ENCODE measurements at places on chromosomes 11 and 22.

DNA sequence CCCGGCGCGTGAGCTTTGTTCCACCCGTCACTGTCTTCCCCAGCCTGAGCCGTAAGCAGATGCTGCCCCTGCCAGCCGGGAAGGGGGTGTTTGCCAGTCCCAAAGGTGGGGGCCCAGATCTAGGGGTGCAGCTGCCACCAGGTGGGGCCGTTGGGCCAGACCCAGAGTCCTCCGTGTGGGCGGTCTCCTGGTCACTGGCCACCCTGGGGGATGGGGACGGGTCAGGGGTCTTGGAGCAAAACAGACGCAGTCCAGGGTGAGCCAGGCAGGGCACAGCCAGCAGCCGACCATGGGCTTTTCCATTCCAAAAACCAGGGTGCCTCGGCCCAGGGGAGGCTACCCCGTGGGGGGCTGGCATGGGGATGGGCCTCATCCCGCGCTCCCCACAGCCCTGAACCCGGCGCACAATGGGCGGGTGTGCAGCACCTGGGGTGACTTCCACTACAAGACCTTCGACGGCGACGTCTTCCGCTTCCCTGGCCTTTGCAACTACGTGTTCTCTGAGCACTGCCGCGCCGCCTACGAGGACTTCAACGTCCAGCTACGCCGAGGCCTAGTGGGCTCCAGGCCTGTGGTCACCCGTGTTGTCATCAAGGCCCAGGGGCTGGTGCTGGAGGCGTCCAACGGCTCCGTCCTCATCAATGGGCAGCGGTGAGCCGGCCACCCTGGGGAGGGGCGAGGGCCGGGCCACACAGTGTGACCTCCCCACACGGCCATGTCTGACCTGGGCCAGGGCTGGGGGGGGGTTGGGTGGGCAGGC lies 3.5 kb downstream of the MUC5B start:
- DNase-seq, result no peak

DNA sequence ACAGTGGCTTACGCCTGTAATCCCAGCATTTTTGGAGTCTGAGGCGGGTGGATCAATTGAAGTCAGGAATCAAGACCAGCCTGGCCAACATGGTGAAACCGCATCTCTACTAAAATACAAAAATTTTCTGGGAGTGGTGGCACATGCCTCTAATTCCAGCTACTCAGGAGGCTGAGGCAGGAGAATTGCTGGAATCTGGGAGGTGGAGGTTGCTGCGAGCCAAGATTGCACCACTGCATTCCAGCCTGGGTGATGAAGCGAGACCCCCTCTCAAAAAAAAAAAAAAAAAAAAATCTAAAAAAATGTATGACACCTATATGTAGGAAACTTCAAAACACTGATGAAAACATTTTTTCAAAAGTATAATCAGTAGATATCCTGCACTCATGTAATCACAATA lies 242.7 kb upstream of the CHORDC1 start:
- no peak for DNase-seq

DNA sequence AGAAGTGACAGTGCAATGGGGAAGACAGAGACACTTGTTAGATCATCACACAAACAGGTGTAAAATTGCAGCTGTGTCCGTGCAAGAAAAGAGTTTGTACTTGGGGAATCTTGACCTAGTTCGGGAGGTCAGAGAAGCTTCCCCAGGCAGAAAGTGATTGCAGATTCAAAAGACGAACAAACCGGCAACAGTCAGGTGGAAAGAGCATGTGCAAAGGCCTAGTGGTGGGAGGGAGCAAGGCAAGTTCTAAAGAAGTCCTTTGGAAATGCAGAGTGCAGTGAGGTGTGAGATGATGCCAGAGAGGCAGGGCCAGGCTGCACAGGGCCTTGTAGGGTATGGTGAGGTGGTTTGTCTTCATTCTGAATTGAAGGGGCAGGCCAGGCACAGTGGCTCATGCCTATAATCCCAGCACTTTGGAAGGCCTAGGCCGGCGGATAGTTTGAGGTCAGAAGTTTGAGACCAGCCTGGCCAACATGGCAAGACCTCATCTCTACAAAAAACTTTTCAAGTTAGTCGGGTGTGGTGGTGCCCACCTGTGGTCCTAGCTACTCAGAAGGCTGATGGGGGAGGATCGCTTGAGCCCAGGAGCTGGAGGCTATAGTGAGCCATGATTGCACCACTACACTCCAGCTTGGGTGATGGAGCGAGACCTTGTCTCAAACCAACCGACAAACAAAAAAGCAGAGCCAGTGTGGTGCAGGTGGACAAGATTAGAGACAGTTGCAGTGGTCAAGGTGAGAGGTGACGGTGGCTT lies 1.9 kb upstream of the ESS2 start:
- no peak for DNase-seq

DNA sequence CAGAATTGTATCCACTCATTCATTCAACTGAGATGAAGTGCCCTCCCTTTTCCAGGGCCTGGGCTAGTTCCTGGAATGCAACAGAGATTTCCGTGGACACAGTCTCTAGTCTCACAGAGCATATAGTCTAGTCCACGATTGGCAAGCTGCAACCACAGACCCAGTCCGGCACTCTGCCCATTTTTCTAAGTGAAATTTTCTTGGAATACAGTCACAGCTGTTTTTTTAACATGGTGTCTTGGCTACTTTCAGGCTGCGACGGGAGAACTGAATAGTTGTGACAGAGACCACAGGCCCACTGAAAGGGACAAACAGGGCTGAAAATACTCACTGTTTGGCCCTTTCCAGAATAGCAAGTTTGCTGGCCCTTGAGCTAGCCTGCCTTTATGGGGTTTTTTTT lies 29.2 kb downstream of the ALG12 start:
- DNase-seq, result no peak

DNA sequence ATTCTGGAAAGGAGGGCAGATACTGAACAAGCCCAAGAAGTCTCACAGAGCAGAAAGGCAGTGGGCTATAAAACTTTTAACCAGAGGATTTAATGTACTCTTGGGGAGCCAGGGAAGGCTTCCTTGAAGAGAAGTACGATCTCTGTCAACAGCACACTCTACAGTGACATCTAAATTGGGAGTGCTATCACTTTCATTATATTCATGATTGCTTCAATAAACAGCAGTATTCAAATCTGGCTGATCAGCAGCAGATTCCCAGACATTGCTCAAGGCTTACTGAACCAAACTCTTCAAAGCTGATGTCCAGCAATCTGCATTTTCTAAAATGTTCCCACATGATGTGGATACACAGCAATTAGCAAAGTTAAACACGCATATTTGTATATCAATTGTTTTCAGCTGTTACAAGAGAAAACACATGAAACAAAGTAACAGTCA lies 44.2 kb downstream of the SYTL2 start:
- no peak for DNase-seq

- no peak for DNase-seq
Measured at GRCh38 chr11:65427691-65428577, 5.3 kb downstream of the NEAT1 start.

DNA sequence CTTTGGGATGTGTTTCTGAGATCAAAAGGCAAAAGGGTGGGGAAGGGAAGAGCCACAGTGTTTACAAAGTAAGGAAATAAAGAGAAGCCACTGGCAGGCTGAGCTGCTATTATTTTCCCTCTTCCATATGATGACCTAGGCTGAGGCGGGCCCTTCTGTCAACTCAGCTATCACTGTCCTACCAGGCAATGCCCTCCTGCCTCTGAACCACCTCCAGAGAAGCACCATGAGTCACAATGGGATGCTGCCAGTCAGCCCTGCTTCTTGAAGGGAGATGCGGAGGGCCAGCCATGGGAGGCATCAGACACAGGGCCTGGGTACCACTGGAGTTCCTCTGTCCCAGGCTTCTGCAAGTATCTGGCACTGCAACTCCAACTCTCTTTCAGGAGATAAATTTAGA lies 107.9 kb upstream of the BID start:
- DNase-seq, result no peak

GRCh38 chr11:68658661-68659060 lies 25.7 kb upstream of the GAL start:
- no peak for DNase-seq

- no peak for DNase-seq
Measured at GRCh38 chr11:124846070-124846673, 19.1 kb upstream of the ROBO3 start.

DNA sequence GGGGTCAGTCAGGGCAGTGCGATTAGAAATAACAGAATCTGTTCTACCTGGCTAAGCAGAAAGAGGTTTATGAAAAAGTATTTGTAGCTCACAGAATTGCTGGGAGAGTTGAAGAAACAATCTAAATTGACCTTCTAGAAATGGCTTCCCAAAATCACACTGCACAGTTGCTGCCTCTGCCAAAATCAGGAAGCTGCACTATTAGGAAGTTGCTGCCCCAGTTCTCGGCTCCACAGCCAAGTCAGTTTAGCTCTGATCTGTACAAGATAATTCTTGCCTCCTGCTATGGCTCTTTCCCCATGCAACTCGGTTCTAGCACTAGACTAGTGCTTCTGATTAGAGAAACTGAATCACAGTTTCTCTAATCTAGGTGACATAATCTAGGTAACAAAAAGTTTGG lies 16.0 kb upstream of the CCDC90B start:
- DNase-seq, result no peak

- DNase-seq, result no peak
Measured at GRCh38 chr22:20834206-20834605, 24.4 kb downstream of the PI4KA start.

- DNase-seq, result no peak
Measured at GRCh38 chr11:91804042-91804441, 420.6 kb upstream of the FAT3 start.

DNA sequence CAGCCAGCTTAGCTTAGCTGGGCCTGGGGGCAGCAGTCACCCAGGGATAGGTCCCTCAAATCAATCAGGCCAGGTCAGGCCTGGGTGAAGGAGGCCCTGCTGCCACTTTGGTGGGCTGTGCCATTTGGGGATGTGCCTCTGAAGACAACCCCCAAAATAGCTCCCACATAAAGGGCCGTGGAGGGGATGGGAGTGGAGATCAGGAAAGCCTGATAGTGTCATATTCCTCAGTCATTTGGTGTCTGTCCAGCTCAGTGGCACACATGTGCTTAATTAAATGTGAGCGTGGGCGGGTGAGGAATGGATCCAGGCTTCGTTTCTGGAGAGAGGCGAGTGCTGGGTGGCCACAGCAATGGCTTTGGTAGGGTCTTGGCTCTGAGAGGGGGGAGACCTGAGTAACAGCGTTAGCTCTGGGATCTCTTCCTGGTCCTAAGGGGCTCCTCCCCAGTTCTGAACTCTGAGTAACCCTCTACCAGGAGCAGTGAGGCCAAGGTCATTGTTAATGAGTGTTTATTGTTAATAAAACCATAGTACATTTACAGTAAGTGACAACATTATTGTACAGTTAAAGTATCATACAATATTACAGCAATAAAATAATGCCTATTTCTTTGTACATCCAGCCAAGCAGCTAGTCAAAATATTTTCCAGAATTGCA lies 45.2 kb downstream of the NAT10 start:
- no peak for DNase-seq

GRCh38 chr11:69310351-69310750 lies 16.4 kb downstream of the MYEOV start:
- no peak for DNase-seq

GRCh38 chr11:35681163-35681767 lies 18.7 kb downstream of the TRIM44 start:
- DNase-seq, result no peak

GRCh38 chr22:34114406-34114805 lies 194.1 kb upstream of the LARGE1 start:
- no peak for DNase-seq

DNA sequence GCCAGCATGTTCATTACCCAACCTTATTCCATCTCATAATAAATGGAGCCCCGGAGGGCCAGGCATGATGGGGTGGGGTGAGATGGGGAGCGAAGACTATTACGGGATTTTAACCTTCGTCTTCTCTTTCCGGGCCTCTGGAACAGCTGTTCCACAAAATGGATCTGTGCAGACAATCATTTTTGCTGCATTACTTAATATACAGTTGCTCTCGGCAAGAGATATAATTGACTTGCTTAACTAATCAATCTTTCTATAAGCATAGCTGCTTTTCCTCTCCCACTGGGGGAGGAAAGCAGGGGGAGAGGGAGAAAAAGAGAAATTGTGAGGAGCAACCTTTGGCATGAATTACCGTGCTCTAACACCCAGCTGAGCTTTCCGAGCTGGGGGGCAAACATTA lies 440.4 kb downstream of the BUD13 start:
- DNase-seq, result no peak

- DNase-seq, result no peak
Measured at GRCh38 chr11:30432178-30432577, 109.3 kb downstream of the ARL14EP start.

GRCh38 chr11:72812967-72813739 lies 1.1 kb upstream of the ATG16L2 start:
- peak; percentile 39 for DNase-seq

GRCh38 chr11:74926304-74927030 lies 22.4 kb downstream of the XRRA1 start:
- DNase-seq, result no peak

- DNase-seq, result no peak
Measured at GRCh38 chr22:17243524-17243923, 24.3 kb upstream of the ADA2 start.

DNA sequence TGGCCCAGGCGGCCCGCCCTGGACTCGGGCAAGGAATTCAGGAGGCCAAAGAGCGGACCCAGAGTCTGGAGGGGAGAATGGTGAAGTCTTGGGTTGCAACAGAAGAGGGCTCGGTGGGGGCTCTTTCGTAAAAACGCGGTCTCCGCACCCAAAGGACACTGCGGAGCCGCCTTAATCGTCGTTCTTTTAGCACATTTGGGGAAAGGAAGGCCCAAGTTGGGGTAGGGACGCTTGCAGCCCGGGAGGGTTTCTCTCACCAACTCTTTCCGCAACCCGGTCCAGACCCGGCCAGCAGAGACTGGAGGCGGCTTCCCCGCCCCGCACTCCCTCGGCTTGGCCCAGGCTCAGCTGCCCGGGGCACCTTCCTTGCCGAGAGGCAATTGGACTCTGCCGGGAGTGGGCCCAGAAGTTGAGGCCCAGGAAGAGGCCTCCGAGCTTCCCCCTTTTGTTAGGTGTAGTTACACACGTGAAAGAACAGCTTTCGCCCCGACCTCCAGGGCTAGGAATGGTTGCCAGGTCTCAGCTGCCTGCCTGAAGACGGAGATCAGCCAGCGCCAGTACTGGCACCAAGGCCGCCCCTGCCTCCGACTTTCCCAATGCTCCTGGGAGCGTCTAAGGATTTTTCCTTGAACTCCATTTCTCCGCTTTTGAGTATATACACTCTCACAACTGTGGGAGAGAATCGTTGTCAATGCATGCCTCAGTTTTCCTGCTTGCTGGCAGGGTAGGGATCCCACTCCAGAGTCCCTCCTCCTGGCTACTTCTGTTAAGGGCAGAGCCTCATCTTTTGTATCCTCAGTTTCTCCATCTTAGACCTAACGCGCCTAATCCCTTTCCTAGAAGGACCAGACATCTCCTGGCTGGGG lies 3.7 kb downstream of the ALX4 start:
- DNase-seq, result no peak

- no peak for DNase-seq
Measured at GRCh38 chr22:32572741-32573500, 98.3 kb downstream of the FBXO7 start.
